GM04503 (cell line): ENCODE measurements at places on chromosomes 13 and 19.

DNA sequence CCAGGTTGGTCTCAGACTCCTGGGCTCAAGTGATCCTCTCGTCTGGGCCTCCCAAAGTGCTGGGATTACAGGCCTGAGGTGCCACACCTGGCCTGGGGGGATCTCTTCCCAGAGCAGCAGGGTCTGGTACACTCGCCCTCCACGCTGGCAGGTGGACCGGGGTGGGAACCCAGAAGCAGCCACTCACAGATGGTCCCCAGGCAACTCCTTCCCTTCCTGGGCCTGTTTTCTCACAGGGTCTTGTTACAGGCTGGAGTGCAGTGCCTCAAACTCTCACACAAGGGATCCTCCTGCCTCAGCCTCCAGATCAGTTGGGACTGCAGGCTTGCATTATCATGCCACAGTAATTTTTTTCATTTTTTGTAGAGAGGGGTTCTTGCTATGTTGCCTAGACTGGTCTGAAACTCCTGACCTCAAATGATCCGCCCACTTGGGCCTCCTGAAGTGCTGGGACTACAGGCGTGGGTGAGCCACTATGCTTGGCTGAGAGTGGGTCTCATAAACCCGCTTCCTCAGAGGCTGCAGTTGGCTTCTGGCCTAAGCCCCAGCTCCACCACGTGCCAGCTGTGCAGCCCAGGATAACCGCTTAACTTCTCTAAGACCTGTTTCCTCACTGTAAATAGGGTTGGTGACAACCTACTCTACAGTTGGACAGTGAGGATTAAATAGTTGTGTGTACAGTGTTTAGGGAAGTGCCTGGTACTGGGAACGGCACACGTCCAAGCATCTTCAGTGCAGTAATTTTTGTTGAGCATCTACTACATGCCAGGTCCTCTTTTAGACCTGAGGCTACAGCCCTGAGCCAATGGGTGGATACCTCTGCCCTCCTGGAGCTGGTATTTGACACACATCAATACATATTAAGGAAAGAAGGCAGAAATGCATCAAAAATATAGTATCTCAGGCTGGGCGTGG lies 871 bp upstream of the CCER2 start:
- no peak for DNase-seq

- no peak for DNase-seq
Observed at GRCh38 chr13:55361141-55361540, 1779.6 kb upstream of the PRR20A start.

DNA sequence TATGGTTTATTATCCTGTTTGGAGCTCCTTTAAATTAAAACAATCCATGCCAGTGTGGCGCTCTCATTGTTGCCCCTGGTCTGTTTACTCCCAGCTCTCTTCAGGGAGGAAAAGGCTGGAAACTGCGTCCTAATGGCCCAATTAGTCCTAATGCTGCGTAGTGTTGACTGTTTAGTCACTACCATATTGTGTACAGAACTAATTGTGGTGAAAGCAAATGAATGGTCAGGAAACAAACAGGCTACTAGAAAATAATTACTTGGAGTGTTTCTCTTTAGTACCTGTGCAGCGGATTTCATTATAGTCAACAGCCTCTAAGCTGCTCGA lies 54.5 kb upstream of the MTIF3 start:
- no peak for DNase-seq

GRCh38 chr19:15313649-15314279 lies 18.6 kb downstream of the BRD4 start:
- no peak for DNase-seq

- no peak for DNase-seq
Observed at GRCh38 chr13:95301968-95302393, 730 bp upstream of the ABCC4 start.

- DNase-seq = no peak
Observed at GRCh38 chr13:72889495-72889894, 107.6 kb downstream of the PIBF1 start.

DNA sequence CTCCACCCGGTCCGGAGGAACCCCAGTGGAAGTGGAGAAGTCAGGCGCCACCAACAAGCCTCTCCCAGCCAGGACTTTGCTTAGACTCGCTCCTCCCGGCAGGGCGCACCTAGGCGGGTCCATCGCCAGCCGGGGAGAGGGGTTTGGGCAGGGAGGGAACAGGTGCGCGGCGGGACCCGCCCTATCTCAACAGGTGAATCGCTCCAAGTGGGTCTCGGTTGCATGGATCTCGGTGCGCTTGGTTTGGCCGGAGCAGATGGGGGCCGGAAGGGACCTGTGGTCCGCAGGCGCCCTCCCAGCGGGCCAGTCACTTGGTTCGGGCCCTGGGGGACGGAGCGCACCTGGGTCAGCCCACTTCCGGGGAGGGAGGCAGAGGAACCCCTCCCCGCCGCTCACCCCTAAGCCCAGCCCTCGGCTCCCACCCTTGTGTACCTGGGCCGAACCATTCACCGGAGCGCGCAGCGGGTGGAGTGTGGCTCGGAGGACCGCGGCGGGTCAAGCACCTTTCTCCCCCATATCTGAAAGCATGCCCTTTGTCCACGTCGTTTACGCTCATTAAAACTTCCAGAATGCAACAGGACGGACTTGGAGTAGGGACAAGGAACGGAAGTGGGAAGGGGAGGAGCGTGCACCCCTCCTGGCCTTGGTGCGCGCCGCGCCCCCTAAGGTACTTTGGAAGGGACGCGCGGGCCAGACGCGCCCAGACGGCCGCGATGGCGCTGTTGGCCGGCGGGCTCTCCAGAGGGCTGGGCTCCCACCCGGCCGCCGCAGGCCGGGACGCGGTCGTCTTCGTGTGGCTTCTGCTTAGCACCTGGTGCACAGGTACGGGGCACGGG lies at the start of gene LSR:
LSR (plus strand) TSS at position 693 of the 836 bp plus-strand sequence; CDS start at position 714, 21 bp downstream.
- DNase-seq = no peak

DNA sequence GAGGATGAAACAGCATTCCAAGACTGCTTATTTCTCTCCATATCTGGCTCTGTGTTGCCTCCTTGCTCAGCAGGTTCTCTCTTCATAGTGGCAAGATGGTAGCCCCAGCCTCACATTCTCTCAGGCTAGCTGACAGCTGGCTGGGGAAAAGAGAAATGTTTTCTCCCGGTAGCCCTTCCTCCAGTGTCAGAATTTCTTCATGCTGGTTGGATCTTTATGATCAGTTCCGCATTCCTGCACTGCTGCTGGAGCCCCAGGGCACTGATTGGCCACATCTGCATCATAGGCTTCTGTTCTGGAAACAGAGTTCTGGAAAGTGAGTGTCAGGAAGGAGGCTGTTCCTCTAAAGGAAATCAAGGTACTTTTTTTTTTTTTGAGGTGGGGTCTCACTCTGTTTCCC lies 24.6 kb downstream of the POP4 start:
- no peak for DNase-seq

DNA sequence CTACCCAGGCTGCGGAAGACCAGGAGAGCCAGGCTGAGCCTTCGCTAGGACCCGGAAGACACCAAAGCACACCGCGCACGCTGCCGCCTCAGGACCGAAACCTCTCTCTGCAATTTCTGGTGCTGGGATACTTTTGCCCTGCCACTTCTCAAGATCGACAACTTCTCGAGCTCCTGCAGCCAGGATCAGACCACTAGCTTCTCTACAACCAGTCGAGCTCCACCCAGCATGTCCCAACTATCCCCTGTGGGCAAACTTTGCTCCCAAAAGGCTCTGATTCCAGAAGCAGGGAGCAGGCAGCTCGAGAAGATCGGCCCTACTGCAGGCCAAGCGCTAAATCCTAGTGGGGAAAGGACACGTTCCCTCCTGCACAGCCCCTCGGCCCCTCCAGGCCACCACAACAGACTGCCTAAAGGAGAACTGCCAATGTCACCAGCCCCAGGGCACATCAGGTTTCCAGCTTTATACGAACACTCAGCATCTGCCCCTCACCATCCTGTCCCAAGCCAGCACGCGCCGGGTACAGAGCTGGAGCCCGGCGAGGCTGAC lies 979 bp downstream of the AKAP8 start:
- DNase-seq = no peak

GRCh38 chr13:80360453-80360800 lies 19.5 kb upstream of the SPRY2 start:
- DNase-seq = no peak

DNA sequence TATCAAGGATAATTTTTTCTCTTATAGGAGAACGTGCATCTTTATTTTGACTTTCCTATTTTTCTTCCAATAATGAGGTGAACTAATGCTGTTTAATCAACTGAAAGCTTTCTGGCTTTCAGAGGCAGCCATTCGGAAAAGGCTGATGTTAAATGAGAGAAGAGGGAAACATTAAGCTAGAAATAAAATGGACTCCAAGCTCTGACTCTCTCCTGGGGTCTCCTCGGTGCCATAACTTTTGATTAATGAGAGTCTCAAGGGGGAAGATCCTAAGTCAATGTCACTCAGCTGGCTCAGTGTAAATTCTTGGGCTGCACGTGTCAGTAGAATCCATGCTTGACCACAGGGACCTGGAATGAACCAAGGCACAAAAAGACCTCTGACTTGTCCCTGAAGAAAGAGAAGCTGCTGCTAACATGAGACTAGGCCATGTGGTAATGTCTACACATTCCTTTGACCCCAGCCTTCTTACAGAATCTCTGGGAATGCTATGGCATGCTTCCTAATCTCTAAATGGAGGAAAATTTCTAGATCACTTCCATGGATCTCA lies 152.2 kb upstream of the RFC3 start:
- no peak for DNase-seq

- DNase-seq = no peak
Observed at GRCh38 chr19:15673176-15673654, 328 bp downstream of the CYP4F12 start.

DNA sequence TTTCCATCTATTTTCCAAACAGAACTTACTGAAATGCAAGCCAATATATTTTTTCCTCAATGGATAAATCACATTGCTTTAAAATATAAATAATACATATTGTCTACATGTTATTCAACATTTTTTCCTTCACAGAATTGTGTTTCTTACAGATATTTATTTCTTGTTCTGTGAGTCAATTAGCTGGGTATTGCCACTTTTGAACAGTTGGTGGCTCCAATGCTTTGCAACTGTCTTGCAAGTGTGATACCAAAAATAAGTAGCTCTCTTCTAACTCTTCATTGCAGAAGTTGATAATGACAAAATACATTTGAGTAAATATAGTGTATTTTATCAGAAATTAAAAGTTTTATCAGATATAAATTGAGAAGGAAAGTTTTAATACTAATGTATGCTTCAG lies 17.1 kb upstream of the GPC5 start:
- DNase-seq = no peak

- DNase-seq = no peak
Observed at GRCh38 chr13:21012211-21012610, 49.2 kb downstream of the LATS2 start.
